Stimulated activated CD8-positive, alpha-beta memory T cell treated with anti-CD3 and anti-CD28 coated beads, Interleukin-12 subunit alpha, Interleukin-12 subunit beta, amount 100 ng/mL, for 1 hour (primary cell): ENCODE measurements at places on chromosomes 1 and 21.
A peak's percentile ranks its signal among the peaks of the same experiment; 100 is the strongest.

GRCh38 chr1:46277658-46278373 is 25.6 kb downstream of the LRRC41 start:
- DNase-seq: no peak

GRCh38 chr1:115925467-115925866 is 50.8 kb upstream of the SLC22A15 start:
- DNase-seq: no peak

GRCh38 chr21:25735646-25736597 is 1.1 kb downstream of the GABPA start:
- peak; percentile 53 for DNase-seq

GRCh38 chr1:90359994-90360393 is 357.1 kb downstream of the BARHL2 start:
- DNase-seq: no peak

DNA sequence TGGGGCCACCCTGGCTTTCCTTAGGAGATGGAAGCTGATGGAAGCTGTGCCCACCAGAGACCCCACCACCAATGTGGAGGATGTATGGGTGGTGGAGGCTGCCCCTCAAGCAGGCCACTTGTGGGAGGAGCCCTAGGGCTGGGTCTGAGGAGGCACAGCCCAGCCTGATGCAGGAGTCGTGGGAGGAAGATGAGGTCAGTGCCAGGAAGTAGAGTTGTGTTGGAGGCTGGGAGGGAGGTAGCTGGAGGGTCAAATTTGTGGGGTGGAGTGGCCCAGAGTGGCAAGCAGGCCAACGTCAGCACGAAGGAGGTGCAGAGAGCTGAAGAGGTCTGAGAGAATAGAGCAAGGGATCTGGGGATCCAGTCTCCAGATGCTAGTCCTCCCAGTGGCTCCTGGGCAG is 119.0 kb upstream of the USP24 start:
- no peak for DNase-seq

DNA sequence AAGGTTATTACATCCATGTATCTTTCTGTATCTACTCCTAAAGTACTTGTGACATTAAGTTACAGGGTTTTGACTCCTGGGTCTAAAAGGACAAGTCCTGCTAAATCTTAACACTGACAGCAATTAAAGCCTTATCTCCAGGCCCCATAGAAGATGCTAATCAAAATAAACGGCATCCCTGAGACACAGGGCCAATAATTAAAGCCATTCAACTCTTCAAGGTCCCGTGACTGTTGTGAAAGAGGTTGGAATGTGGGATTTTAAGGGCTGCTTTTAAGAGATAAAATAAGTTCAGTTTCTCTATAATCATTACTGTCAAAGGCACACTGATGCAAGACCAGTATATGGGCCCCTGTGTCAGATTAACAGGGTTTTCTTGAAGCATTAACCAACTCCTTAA is 8.3 kb downstream of the DNAI4 start:
- no peak for DNase-seq

DNA sequence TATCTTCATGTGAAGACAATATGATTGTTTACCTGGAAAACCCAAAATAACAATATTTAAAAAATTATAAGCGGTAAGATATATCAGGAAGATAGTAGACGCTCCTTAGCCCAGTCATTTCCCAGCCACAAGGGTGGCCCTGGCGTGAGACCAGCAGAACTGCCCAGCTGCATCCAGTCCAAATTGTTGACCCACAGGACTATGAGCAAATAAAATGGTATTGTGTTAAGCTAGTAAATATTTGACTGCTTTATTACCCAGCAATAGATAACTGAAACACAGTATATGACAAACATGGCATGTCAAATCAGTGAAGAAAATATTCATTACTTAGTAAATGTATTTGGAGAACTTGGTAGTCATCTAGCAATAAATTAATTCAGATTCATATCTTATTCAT is 294.3 kb upstream of the SPAG17 start:
- no peak for DNase-seq

- DNase-seq: no peak
Measured at GRCh38 chr1:109133815-109134214, 19.9 kb downstream of the ELAPOR1 start.

DNA sequence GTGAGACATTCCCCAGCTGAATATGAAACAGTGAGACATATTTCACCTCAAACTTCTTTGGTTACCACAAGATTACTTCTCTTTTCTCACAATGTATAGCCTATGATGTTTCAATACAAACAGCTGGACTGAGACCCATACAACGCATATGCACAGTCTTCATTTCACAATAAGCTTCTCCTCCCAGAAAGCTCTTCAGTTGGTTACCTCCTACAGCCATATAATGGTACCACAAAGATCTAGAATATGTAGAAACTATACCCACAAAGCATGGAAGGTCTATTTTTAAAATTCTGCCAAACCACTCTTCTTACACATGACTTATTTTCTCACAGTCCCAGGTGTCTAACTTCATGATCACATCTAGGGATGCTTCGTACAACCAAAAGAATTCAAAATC is 70.8 kb downstream of the JAK1 start:
- no peak for DNase-seq

- no peak for DNase-seq
Measured at GRCh38 chr1:13462682-13463081, 51.1 kb downstream of the LRRC38 start.

GRCh38 chr1:203655671-203656070 is 29.0 kb downstream of the ATP2B4 start:
- DNase-seq: no peak

DNA sequence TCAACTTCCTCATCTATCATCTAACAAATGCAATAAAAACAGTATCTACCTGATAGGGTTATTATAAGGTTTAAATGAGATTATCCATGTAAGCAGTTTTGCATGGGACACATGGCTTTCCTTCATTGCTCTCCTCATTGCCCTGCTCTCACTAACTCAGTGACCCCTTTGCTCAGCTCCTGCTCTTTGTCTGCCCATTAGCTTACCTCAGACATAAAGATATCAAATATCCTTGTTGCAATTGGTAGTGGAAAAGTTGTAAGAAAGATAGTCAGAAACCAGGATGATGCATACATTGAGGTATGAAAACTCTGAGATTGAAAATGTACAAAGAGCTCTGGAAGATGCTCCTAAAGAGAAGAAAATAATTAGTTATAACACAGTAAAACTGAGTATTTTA is 89.8 kb downstream of the EVI5 start:
- DNase-seq: no peak

- DNase-seq: no peak
Measured at GRCh38 chr1:241647658-241648057, 4.4 kb upstream of the WDR64 start.

GRCh38 chr1:29544406-29544805 is 308.1 kb downstream of the PTPRU start:
- no peak for DNase-seq

DNA sequence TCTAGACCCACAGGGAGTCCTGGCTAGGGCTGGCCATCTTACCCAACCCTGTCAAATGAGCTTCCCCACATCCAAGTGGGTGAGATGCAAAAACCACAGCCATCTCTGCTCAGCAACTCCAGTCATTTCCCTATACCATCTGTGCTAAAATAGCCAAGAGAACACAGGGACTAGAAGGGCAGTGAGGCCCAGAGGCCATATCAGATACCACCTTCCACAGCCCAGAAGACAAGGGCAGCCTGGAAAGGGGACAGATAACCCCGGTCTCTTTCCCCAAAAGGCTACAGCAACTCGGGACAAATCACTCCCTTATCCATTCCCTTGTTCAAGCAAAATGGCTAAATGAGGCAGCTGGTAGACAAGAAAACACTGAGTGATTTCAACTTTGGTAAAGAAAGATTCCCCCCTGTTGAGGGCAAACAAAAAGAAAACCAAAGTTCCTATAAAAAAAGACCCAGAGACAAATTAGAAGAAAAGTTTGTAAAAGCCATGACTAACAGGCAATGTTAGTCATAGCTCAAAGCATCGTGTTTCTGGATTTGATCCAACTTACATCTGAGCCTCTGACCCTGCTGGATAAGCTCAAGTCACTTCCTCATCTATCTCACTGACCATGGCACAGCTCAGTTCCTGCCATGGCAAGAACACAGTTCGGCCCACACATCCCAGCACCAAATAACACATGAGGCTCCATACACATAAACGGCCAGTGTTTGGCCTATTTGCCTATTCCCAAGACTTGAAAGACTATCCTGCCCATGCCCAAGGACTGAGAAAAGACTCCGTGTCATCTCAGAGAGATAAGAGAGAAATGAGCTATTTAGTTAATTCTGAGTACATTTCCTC is 3.1 kb downstream of the LAMB3 start:
- no peak for DNase-seq

- no peak for DNase-seq
Measured at GRCh38 chr1:103997631-103998030, 247.9 kb downstream of the AMY1C start.

DNA sequence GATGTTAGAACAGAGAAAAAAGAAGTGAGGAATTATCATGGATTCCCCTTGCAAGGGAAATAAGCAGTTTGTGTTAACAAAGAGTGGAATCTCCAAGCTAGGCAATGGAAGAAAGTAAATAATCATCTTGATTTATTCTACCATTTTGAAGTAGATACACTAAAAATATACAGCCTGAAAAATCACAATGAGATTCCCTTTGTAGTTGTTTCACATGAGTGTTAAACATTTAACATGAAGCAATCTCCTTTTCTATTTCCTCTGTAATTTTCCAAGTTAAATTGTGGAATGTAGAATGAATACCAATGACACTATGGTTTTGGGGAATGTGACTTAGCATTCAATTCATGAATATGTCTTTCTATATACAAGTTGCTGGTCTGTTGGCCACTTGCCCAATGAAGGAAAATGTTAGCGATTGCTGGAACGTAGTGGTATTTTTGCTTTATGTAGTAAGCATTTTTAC is 5.7 kb downstream of the TGFB2 start:
- DNase-seq: no peak

DNA sequence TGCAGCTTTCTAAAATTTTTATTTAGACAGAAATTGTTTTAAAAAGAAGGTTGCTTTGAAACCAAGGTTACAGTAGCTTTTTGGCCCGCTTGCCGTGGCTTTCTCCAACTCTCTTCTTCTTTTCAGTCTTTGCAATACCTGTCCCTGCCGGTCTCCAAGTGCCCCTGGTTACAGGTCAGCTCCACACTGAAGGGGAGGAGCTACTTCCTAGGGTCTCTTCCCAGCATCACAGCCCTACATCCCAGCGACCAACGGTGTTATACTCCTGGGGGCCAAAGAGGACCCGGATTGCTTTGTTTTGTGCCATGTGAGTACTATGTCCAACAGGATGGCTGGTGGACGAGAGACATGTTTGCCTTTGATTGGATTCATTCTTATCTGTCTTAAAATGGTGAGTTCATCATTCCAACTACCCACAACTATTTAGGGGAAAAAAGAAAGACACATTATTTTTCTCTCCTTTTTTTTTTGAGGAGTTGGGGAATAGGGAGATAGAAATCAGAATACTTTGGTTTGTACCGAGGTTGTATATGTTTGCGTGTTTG is at the start of gene FNDC7:
FNDC7 (plus strand) TSS at position 303 of the 545 bp plus-strand sequence; CDS start at position 329, 26 bp downstream.
- DNase-seq: no peak

- no peak for DNase-seq
Measured at GRCh38 chr1:182622901-182623528, 18.8 kb upstream of the RGS16 start.

GRCh38 chr21:35559128-35559828 is 501.0 kb downstream of the SETD4 start:
- DNase-seq: no peak

DNA sequence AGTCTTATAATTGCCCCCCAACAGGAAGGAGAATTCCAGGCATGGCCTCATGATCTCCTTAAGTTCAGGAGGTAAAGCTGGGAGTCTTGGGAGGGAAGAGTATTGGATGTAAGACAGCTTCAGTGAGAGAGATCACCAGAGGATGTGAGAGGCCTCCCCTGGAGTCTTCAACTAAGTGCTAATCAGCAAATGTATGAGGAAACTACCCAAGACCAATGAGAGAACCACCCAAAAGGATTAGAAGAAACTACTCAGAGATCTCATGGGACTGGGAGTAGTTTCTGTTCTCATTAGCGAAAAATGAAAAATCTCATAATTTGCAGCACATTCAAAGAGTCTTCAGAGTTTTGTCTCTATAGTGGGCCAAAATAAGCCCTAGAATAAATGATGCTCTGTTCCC is 36.6 kb upstream of the WNT2B start:
- DNase-seq: no peak

GRCh38 chr1:44822131-44822701 is 13.9 kb downstream of the BTBD19 start:
- DNase-seq: no peak

DNA sequence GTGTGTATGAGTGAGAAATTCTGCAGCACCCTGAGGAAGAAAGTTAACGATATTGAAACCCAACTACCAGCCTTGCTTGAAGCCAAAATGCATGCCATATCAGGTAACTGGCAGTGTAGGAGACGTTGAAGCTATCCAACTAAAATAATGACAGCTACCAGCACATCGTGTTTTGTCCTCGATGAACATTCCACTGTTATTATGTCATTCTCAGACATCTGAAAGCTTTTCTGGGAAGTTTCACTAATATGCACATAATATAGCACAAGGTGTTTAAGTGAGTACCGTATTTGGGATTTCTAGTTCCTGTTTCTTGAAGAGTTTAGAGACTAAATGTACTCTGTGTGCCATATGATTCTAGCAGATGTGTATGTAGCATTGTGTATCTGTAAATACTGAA is 173.5 kb downstream of the DISC1 start:
- DNase-seq: no peak

DNA sequence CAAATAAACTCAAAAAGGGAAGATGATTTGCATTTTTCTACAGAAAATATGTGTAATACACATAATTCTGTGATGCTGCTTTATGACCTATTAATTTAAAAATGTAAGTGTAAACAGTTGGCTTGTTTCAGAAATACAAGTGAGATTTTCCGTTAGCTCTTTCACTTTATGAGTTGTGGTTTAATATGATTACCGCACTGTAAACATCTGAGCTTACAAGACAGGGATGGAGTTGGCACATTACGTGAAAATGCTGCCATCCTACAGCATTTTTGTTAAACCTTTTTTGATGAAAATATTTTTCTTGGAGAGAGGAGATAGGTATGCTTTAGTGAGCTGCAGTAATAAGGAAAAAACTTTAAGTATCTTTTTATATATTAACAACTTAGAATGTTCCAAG is 426.8 kb upstream of the ADAMTS5 start:
- DNase-seq: no peak

DNA sequence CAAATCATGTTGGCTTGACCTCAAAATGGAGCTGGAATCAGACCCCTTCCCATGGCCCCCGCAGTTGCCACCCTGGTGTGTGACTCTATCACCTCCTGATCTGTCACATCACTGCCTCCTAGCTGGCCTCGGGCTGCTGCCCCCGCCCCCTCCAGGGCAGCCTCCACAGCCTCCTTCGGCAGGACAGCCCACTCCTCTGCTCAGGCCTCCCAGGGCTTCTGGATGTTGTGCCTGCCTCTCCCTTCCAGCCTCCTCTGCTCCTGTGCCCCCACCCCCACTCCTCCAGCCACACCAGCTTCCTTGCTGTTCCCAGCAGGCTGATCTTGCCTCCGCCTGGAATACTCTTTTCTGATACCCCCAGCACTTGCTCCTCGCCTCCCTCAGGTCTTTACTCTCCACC is 134.4 kb upstream of the EDN2 start:
- DNase-seq: no peak

- DNase-seq: no peak
Measured at GRCh38 chr1:61270761-61271411, 188.5 kb downstream of the NFIA start.

GRCh38 chr21:41878831-41879189 is 334 bp downstream of the PRDM15 start:
- DNase-seq: peak; percentile 66

- DNase-seq: peak; percentile 33
Measured at GRCh38 chr1:222095606-222096475, 354.0 kb upstream of the DUSP10 start.
